Gastroesophageal sphincter (tissue), 4 donors: ENCODE measurements at places on chromosomes 5 and 9. TPM values are rescaled to one million over a fixed set of nuclear protein-coding genes. Genes with fewer than 3 reads are reported as not detected.

Gene ZNF474
- total RNA-seq = 1.2 TPM

GRCh38 chr5:16815432-16815831, 120.7 kb downstream of the MYO10 start:
- no peak overlapping the region for H3K27ac ChIP-seq
- H3K4me3 ChIP-seq = no peak overlapping the region
- no peaks in the 10 kb centered on the region for H3K4me1 ChIP-seq
- no peaks in the 10 kb centered on the region for H3K27me3 ChIP-seq
- no peak for ATAC-seq

DNA sequence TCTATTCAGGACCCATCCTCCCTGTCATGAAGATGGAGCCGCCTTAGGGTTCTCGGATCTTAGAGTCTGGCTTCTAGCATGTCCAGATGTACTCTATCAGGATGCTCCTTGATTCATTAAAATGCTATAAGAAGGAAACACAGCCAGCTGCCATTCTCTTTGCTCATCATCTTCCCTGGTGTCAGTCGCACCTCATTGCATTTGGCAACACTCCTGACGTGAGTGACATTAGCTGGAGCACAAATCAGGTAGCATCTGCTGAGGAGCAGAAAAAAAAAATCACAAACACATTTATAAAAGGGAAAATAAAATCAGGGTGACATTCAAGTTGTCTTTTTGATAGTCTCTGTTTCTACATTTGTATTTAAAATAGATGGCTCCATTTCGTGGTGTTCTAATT, 226.1 kb upstream of the NMUR2 start:
- ATAC-seq = no peak
- H3K36me3 ChIP-seq = no peaks in the 10 kb centered on the region
- peaks cover 32% of the 10 kb centered on the region for H3K4me1 ChIP-seq
- H3K27ac ChIP-seq = no peak overlapping the region
- no peaks in the 10 kb centered on the region for H3K27me3 ChIP-seq
- no peak overlapping the region for H3K4me3 ChIP-seq

DNA sequence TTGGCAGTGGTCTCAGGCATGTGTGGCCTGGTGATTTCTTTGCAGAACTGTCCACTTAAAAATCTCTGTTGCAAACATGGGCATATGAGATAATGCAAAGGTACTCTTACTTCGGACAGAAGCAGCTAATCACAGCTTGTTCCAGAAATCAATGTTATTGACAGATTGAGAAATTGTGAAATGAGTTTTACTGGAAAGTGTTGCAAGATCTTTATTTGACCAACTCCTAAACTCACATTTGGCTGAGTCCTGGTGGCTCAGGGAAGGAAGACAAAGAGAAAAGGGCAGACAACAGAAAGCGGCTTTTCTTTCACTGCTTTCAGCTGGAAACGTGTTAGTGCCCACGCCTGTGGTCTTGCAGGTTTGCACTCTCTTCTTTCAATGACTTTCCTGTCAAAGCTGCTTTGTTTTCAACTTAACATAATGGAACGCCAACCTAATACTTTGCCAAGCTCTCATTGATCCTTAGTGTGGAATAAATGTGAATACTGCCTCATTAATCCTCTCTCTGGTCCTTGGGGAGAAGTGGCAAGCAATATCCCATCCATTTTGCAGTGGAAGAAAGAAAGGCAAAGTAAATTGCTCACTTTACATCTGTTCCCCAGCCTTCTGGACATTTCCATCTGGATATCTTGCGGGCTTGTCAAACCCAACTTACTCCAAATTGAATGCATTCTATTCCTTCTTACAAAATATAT, 586.4 kb downstream of the LRRC70 start:
- H3K36me3 ChIP-seq = no peaks in the 10 kb centered on the region
- no peak overlapping the region for H3K4me3 ChIP-seq
- H3K27ac ChIP-seq = no peak overlapping the region
- H3K27me3 ChIP-seq = no peaks in the 10 kb centered on the region
- H3K4me1 ChIP-seq = no peaks in the 10 kb centered on the region
- no peak for ATAC-seq

DNA sequence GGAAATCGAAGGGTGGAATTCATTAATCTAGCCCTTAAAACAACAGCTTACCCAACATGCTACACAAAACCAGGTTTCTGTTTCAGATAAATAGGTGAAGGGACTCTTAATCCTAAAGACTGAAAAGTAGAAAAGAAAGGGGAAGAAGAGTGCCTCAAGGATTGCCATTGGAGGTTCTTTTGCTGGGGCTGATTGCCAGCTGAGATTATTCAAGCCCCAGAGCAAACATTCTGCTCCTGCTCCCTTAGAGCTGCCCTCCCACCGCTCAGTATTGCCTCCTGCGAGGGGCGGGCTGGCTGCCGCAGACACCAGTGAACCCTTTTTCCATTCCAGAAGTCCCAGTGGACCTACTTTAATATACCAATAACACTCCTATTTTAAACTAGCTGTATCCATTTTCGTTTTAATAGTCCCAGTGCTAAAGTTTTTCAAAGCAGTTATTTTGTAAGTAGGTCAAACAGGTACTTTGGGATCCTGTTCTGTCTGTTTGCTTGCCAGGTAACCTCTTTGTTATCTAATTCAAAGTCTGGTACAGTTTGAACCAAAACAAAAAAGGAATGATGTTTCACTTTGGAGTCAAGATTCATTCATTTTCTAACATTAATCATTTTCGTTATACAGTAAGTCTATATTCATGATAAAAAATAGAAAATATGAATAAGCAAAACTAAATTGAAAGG, 38.6 kb downstream of the HMGCS1 start:
- H3K4me1 ChIP-seq = no peaks in the 10 kb centered on the region
- H3K27ac ChIP-seq = no peak overlapping the region
- no peak overlapping the region for H3K4me3 ChIP-seq
- H3K36me3 ChIP-seq = no peaks in the 10 kb centered on the region
- no peaks in the 10 kb centered on the region for H3K27me3 ChIP-seq
